Chondrocyte (in vitro differentiated cells): ENCODE measurements at places on chromosomes 5 and 9. TPM values are rescaled to one million over a fixed set of nuclear protein-coding genes. Genes with fewer than 3 reads are reported as not detected.

GRCh38 chr5:180135128-180135955 lies 63.8 kb upstream of the RNF130 start:
- DNase-seq, result no peak
- H3K4me1 ChIP-seq, result peaks cover 9% of the 10 kb centered on the region
- H3K4me3 ChIP-seq, result no peak overlapping the region

DNA sequence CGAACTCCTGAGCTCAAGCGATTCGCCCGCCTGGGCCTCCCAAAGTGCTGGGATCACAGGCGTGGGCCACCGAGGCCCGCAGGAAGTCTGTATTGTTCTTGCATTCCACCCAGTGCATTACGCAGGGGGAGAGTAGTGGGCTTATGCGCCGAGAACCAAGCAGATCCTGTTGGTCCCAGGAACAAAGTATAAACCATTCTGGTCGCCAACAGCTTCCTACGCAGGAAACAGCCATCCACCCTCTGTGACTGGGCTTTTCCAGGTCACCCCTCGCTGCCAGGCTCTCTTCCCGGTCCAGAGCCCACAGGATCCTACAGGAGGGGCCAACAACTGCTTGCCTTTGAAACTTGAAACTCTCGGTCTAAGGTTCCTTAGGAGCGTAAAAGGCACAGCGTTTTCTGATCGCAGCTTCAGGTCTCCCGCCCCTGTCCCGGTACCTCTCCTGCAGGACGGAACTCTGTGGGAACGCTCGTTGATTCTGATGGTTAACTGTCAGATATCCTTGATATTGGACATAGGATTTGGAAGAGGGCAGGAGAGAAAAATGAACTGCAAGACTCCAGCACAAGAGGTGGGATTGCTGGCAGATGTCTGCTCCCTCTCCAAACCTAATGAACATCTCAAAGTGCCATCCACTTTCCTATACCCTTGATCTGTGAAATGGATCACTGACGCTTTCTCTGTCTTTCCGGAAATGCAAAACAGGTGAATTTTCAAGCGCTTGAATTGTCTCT lies 4.2 kb upstream of the ANXA2R start:
- no peak for DNase-seq
- H3K27ac ChIP-seq, result peak overlapping the region; percentile 66
- no peaks in the 10 kb centered on the region for H3K27me3 ChIP-seq
- no peaks in the 10 kb centered on the region for H3K36me3 ChIP-seq
- peak overlapping the region; percentile 58 for H3K4me3 ChIP-seq
- H3K4me1 ChIP-seq, result peaks cover 71% of the 10 kb centered on the region

DNA sequence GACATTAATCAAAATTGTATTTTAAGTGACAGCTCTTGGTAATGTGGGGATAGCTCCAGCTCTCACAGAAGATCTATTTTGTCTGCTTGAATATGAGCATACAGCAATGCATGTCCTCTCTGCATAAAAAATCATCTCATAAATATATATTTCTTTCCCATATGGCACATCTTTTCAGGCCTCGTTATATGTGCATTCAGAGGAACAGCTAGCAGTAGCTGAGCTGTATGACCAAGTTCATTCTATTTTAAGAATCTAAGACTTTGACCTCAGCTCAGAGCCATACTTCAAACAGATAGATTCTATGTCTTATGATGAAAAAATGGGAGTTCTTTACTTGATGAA lies 487.2 kb downstream of the ARHGEF28 start:
- H3K4me3 ChIP-seq, result no peak overlapping the region
- H3K27me3 ChIP-seq, result no peaks in the 10 kb centered on the region
- no peak for DNase-seq
- H3K36me3 ChIP-seq, result peaks cover 1% of the 10 kb centered on the region
- H3K4me1 ChIP-seq, result peaks cover 23% of the 10 kb centered on the region

DNA sequence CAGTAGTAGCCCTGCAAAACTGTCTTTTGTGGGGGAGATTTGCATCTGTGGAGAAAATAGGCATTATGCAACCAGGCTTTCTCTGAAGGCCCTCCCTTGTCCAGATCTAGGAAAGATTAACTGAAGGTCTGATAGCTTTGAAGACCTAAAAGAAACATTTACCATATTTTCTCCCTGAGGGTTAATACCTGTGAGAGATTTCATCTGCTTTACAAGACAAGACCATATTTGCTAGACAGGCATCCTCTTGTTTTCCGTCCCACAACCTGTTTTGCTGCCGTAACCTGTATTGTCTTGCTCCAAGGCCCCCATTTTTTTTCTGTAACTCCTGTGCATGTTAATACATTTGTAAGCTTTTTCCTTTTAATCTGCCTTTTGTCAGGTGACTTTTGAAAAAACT lies 1985.2 kb upstream of the CDH9 start:
- no peaks in the 10 kb centered on the region for H3K27me3 ChIP-seq
- H3K27ac ChIP-seq, result no peak overlapping the region
- no peak overlapping the region for H3K4me3 ChIP-seq
- H3K36me3 ChIP-seq, result no peaks in the 10 kb centered on the region
- H3K4me1 ChIP-seq, result no peaks in the 10 kb centered on the region
- DNase-seq, result no peak

DNA sequence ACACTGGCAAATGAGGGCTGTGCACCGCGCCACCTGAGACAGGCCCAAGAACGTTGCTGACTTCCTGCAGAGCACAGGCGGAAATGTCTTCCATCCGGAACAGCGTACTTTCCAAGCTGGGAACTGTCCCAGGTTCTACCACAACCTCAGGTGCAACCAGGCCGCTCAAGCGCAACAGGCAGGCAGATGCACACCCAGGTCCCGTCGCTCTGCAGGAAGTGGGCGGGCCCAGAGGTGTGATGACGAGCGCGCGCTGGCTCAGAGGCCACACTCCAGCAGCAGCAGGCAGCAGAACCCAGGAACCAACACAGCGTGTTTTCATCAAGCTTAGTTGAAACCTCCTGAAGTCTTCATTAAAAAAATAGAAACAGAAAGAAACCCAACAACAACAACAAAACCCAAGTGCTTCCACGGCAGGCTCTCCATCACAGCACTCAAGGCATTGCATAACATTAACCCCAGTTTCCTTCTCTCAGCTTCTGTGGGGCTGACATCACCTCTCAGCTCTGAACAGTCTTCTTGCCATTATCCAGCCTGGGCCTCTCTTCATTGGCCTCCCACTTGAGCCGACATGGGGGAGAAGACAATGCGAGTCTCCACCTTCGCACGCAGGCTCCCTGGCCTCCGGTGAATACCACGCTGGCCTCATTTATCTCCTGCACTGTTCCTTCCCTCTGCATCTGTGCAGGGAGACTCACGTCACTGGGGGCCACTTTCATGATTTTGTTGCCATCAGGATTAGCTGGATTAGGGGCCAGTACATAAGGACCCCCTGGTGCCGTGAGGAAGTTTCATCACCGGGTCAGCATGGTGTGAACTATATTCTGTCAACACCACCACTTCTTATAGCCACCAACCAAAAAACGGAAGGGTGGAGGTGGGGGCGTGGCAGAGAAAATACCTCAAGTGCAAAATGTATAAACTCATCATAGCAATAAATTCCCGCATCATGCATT lies 22.1 kb downstream of the PTCH1 start:
- DNase-seq, result no peak
- no peak overlapping the region for H3K27ac ChIP-seq
- H3K27me3 ChIP-seq, result no peaks in the 10 kb centered on the region
- H3K4me3 ChIP-seq, result no peak overlapping the region
- H3K36me3 ChIP-seq, result peaks cover 1% of the 10 kb centered on the region

DNA sequence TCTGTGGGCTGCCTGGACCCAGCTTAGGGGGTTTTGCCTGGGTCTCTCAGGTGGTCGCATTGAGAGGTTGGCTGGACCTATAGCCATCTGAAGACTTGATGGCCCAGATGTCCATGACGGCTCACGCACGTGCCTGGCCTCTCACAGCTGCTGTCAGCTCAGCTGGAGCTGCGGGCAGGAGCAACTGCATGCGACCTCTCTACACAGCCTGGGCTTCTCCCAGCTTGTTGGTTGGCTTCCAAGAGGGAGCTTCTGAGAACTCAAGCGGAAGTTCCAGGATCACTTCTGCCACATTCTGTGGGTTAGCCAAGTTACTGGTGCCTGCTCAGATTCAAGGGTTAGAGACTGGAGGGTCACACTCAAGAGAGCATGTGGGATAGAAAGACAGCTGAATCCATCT lies 99.2 kb downstream of the DAPK1 start:
- no peak for DNase-seq
- peaks cover 3% of the 10 kb centered on the region for H3K36me3 ChIP-seq
- H3K27me3 ChIP-seq, result no peaks in the 10 kb centered on the region
- H3K4me1 ChIP-seq, result peaks cover 79% of the 10 kb centered on the region

DNA sequence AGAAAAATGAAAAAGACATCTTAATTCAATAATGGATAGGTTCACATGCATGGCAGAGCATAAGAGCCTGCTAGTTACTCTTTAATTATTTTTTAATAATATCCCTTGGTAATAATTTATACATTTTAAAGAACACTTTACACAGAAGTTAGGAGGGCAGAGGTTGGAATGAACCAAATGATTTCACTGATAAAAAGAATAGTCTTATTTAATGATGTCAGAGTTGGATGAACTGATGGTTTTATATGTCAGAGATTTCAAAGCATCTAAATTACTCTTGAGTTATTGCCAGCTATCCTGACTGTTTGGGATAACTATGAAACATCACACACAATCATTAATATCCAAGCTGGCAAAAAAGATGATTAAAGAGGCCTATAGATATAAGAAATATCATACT lies 244.8 kb downstream of the CSNK1G3 start:
- H3K36me3 ChIP-seq, result no peaks in the 10 kb centered on the region
- H3K4me1 ChIP-seq, result peaks cover 44% of the 10 kb centered on the region
- DNase-seq, result no peak
- no peak overlapping the region for H3K4me3 ChIP-seq
- H3K27me3 ChIP-seq, result no peaks in the 10 kb centered on the region
- no peak overlapping the region for H3K27ac ChIP-seq

DNA sequence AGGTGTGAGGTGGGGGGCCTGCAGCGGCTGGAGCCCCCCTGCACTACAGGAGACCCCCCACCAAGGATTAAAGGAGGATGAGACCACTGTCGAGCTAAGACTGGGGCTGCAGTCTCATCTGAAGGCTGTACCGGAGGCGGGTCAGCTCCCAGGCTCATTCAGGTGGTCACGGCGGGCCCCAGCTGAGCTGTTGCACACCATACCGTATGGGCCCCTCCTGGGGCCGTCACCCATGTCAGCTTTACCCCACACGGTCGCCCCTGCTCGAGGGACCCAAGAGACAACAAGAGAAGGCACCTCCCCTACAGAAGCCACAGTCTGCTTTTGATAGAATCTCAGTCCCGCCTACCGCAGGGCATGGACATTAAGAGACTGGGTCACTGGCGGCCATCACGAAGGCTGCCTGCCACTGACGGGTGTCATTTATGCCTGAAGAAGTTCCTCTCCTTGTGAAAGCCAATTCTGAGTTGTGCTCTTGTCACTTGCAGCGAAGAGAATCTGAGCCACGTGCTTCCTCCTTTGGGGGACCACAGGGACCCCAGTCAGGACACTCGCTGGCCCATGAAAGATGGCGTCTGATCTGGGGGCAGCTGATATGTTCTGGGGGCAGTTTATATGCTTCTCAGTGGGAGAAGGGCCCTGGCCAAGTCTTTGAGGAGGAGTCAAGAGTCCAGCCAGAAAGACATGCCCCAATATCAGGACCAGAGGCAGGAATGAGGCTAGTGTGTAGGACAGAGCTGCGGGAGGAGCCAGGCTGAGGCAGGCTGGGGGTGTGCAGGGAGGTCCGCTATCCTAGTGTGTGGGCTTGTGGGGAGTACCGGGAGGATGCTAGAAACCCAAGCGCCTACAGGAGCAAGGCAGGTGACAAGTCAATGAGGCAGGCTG lies 102.4 kb downstream of the ZNF354C start:
- H3K4me1 ChIP-seq, result no peaks in the 10 kb centered on the region
- H3K27me3 ChIP-seq, result no peaks in the 10 kb centered on the region
- H3K27ac ChIP-seq, result no peak overlapping the region
- H3K36me3 ChIP-seq, result peaks cover 12% of the 10 kb centered on the region
- DNase-seq, result peak; percentile 84

Gene HBEGF
- 2.8 to 8.0 TPM (median 7.2 TPM) in 3 replicates for total RNA-seq

- H3K4me3 ChIP-seq, result no peak overlapping the region
- H3K4me1 ChIP-seq, result no peaks in the 10 kb centered on the region
- no peaks in the 10 kb centered on the region for H3K27me3 ChIP-seq
- no peak overlapping the region for H3K27ac ChIP-seq
- no peak for DNase-seq
- H3K36me3 ChIP-seq, result no peaks in the 10 kb centered on the region
Observed at GRCh38 chr5:150765011-150765798, 6.4 kb upstream of the DCTN4 start.

DNA sequence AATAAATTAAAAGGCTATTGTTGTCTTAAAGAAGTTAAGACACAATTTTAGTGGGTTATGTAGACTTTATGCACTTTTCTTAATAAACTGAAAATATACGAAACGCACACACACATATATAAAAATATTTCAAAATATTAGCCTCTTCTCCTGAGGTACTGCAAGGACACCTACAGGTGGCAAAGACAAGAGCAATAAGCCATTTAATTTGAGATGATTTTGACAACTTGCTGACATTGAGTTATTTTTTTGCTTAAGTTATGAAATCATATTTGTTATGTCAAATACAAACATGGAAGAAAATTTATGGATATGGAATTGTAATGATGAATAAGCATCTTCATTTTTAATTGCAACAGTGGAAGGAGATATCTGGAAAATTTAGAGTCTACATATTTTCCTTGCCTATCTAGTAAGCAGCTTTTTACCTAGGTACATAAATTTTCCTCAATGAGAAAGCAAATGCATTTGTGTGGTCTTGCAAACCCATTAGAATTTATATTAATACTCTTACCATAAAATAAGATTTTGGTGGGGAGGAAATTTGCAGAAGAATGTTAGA lies 301.6 kb downstream of the ISL1 start:
- no peaks in the 10 kb centered on the region for H3K36me3 ChIP-seq
- H3K27ac ChIP-seq, result no peak overlapping the region
- peaks cover 7% of the 10 kb centered on the region for H3K27me3 ChIP-seq
- no peaks in the 10 kb centered on the region for H3K4me1 ChIP-seq

Gene SLU7
- 29.5 to 36.4 TPM (median 32.4 TPM) in 3 replicates for total RNA-seq

DNA sequence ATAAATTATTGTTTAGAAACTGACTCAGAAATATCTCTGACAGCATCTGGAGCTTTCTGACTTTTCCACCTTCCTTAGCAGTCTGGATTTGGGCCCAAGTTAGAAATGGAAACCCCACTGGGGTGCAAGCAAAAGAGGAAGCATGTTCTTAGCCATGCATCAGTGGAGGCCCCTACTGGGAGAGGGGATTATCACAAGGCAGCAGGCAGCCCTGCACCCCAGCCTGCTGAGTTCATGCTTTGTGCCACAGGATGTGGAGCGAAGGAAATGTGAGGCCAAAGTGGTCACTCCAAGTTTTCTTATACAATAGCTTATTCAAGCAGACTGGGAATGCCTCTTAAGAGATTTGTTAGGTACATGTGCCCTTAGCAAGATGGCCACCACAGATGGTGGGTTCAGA lies 146.5 kb upstream of the TLX3 start:
- H3K36me3 ChIP-seq, result peaks cover 1% of the 10 kb centered on the region
- H3K4me1 ChIP-seq, result no peaks in the 10 kb centered on the region
- no peak overlapping the region for H3K4me3 ChIP-seq

GRCh38 chr9:88072831-88073375 lies 65.4 kb downstream of the SPATA31C2 start:
- no peak overlapping the region for H3K27ac ChIP-seq
- H3K36me3 ChIP-seq, result no peaks in the 10 kb centered on the region
- peaks cover 9% of the 10 kb centered on the region for H3K27me3 ChIP-seq
- H3K4me3 ChIP-seq, result no peak overlapping the region
- H3K4me1 ChIP-seq, result peaks cover 17% of the 10 kb centered on the region

Gene PCDHB9
- 3.1 to 4.8 TPM (median 3.7 TPM) in 3 replicates for total RNA-seq

Gene MTREX
- total RNA-seq, result 44.1 to 63.3 TPM (median 45.3 TPM) in 3 replicates
